ENCODE measurements at places on chromosomes 1 and 21. TPM values are rescaled to one million over a fixed set of nuclear protein-coding genes. Genes with fewer than 3 reads are reported as not detected.

DNA sequence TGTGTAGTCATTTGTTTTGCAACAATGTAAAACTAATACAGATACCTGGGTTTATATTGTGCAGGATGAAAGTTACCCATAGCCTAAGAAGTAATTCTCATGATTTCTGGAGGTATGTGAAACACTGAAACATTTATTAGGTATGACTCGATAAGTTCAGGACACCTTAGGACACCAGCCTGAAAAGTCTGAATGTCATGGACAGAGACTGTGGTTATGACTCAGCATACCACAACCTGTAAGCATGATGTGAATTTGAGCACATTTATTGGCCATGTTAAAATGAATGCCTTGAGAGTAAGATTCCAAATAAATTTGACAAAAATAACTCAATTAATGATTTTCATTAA, 1471.7 kb upstream of the B3GALT2 start:
- no peaks in the 10 kb centered on the region for H3K36me3 ChIP-seq
- no peak for DNase-seq

- peak; percentile 50 for DNase-seq
- H3K27me3 ChIP-seq: no peaks in the 10 kb centered on the region
- no peak within 1 kb of the TSS for H3K27ac ChIP-seq
These were observed at the start of gene C2CD4D for GRCh38 chr1:151839457-151840403. Gene C2CD4D (minus strand): TSS chr1:151839820. CDS start chr1:151838989, 831 bp downstream.

- H3K4me3 ChIP-seq: no peak overlapping the region
- no peak overlapping the region for H3K27ac ChIP-seq
- H3K36me3 ChIP-seq: no peaks in the 10 kb centered on the region
- H3K27me3 ChIP-seq: no peaks in the 10 kb centered on the region
These were observed 89.8 kb downstream of the NMNAT2 start for GRCh38 chr1:183328371-183328770.

GRCh38 chr1:150210706-150211105, 25.2 kb downstream of the ANP32E start:
- DNase-seq: no peak
- no peaks in the 10 kb centered on the region for H3K36me3 ChIP-seq
- H3K4me1 ChIP-seq: no peaks in the 10 kb centered on the region
- no peaks in the 10 kb centered on the region for H3K27me3 ChIP-seq

DNA sequence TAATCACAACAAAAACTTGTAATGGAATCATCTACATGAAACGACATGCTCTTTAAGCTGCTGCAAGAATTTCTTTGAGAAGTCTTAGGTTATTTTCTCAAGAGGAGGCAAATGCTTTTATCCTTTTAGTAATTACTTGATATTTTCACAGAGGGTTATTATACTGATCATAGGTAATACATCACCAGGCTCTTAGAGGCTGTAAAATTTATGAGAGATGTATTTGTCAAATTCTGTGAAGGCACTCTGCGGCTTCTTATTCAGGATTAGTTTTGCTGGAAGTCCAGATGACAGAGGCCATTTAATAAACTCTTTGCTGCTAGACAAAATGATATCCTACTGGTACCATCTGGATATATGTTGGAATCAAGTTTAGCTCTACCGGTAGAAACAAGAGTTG, 624.3 kb upstream of the BRINP3 start:
- H3K27ac ChIP-seq: no peak overlapping the region
- H3K4me3 ChIP-seq: no peak overlapping the region
- no peaks in the 10 kb centered on the region for H3K4me1 ChIP-seq
- no peaks in the 10 kb centered on the region for H3K36me3 ChIP-seq
- no peaks in the 10 kb centered on the region for H3K27me3 ChIP-seq

The LRRC39 gene
- 1.4 TPM for total RNA-seq

The ELAVL4 gene
- total RNA-seq: 0.39 TPM

The CCDC185 gene
- not detected for total RNA-seq

All from aorta (tissue), 5 donors.